ENCODE measurements at places on chromosomes 13 and 19. TPM values are rescaled to one million over a fixed set of nuclear protein-coding genes. Genes with fewer than 3 reads are reported as not detected.

ADGRE2 gene
- polyA plus RNA-seq = 0.96 TPM

SIGLECL1 gene
- not detected for polyA plus RNA-seq

ATP8A2 gene
- polyA plus RNA-seq = 9.1 TPM

CYP4F2 gene
- not detected for polyA plus RNA-seq

ZNF844 gene
- 23.8 TPM for polyA plus RNA-seq

POU2F2 gene
- 1.5 TPM for polyA plus RNA-seq

ITGBL1 gene
- 0.39 TPM for polyA plus RNA-seq

WDR87 gene
- polyA plus RNA-seq = 0.03 TPM

SPATA13 gene
- 13.9 TPM for polyA plus RNA-seq
